ENCODE measurements at places on chromosomes 2 and 18.

GRCh38 chr18:67468038-67468437, 48.5 kb downstream of the DSEL start:
- no peak for DNase-seq

DNA sequence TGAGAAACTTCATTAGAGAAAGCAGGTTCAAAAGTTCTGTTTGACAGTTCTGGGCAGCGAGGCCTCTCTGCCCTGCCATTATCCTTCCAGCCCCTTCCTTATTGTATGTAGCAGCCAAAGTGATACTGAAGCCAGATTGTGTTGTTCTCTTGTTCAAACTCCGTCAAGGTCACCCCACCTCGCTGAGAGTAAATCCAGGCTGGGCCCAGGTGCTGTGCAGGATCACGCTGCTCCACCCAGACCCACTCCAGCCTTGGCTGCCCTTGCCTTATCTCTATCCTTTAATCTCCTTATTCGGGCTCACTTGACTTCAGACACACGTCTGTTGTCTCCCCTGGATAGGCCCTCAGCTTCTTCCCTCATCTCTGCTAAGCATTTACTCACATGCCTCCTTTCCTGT, 196.1 kb downstream of the CPS1 start:
- no peak for DNase-seq

DNA sequence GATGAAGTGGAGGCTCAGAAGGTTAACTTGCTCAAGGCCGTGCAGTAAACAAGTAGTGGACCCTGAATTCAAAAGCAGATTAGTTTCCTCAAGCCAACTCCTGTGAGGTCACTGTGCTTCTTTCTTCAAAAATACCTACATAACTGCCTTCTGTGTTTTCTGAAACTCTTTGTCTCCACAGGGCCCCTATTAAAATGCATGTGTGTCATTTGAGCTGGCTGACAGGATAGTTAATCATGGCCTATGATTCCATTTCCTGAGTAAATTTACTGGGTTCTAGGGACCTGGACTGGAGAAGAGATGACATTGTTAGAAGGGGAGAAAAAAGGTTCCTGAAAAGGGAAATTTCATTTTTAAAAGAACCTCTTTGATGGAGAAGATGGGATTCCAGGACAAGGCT, 12.9 kb upstream of the DTNA start:
- no peak for DNase-seq

DNA sequence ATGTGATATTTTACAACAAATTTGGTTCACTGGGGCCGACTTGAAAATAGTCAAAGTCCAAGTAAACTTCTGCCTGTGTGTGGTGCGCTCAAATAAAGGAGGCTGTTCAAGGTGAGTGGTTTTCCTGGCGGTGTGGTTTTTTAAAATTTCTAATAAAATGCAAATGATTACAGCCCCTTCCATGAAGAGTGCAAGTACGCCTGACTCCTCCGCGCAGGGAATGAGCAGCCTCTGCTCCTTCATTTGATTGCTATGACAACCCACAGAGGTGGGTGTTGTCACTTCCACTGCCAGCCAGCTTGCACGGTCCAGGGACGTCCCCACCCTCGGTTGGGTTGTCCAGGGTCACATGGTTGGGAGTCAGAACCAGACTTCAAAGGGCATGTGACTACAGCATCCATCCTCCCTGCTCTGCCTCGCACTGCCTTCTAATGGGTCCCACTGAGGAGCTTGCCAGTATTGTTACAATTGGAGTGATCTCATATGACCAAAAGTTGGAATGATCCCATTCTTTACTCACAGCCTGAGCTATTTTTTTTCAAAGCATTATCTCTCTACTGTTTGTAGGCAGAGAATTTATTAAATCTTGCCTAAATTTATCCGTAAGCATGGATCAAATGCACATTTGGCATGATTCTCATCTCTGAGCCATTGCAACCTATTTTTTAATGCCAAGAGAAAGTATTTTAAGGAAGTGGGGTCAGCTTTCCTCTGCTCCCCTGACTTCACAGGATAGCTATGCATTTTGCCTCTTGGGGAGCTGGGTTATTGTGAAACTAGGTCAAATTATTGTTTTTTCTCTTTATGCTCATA, 121.3 kb downstream of the AGAP1 start:
- peak; percentile 79 for DNase-seq

DNA sequence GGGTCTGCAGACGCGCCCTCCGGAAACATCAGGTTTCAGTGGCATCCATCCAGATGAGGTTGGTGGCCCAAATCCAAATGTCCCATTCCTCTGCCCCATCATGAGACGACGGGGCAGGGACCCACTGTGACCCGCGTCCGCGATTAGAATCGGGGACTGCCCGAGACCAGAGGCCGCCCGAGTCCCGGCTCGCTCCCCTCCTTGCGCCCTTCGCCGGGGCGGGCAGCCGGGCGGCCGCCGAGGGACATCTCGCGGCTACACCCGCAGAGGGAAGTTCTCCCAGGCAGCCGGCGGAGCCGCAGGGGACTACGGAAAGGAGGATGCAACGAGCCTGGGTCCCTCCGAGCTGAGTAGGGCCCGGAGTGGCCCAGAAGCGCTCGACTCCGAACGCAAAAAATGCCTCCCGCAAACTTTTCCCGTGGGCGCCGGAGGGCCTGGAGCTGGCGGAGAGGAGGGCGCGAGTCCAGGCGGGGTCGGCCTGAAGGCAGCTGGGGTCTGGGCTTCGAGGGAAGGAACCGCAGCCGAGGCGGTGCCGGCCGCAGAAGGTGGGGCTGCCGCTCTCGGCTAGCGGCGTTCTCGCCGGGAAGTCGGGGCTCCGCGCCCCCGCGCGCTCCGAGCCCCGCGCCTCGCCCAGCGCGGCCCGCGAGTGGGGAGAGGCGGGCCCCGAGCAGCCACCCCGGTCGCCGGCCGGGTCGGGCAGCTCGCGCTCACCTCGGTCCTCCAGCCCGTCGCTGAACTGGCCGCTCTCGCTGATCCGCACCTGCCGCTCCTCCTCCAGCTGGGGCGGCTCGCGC, 580 bp downstream of the TMEM163 start:
- DNase-seq, result no peak

- no peak for DNase-seq
These were observed 361.6 kb upstream of the VRK2 start for GRCh38 chr2:57685032-57685431.

DNA sequence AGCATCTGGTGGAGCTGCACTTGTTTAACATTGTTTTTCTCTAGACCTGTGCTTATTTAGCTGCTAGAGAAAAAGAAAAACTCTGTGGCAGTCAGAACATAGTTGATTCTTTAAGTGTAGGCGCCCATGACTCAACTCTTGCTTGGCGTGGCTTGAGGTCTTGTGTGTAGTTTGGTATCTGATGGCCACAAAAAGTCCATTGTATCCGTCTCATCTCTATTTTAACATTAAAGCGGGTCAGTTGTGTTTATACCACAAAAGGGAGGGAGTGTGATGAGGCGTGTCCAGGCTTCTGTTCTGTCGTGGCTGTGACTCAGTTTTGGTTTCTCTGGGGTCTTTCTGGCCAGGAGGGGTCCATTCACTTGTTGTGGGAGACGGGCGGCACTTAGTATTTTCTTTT, 24.2 kb upstream of the UGT1A8 start:
- no peak for DNase-seq

DNA sequence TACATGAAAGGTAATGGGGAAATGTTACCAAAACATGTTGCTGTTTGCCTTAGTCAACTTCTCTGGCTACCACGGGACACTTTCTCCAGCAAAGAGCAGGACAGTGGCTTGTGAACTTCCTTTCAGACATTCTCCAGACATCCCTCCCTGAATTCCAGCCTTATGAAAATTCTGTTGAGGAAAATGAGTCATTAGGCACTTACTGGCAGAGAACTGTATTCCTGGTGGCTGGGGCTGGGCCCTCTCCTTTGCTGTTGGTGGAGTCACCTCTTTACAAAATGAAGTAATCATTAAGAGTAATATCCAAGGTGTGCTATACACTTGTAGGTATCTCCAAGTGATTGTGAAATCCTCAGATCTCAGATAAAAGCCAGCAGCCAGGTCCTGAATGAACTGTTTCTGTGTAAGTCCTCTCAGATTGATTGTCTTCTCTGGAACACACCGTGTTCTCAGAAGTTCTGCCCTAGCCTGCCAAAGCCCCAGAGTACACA, 1.3 kb upstream of the FAP start:
- no peak for DNase-seq

DNA sequence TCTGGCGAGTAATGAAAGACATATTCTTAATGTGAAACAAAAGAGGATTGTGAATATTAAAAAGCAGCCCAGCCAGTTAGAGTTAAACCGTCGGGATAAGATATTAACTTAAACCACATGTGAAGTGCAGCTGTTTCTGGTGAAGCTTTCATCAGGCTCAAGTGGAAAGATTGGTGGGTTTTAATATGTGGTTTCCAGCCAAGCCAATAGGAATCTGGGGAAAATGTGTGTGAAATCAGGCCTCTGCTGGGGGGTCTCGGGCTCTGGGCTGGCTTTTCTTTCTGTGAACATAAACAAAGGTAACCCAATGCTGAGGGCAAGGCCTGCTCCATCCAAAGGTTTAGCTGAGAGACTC, 279.6 kb downstream of the SLC4A3 start:
- DNase-seq, result no peak

GRCh38 chr2:49224426-49225010, 70.2 kb upstream of the FSHR start:
- no peak for DNase-seq

DNA sequence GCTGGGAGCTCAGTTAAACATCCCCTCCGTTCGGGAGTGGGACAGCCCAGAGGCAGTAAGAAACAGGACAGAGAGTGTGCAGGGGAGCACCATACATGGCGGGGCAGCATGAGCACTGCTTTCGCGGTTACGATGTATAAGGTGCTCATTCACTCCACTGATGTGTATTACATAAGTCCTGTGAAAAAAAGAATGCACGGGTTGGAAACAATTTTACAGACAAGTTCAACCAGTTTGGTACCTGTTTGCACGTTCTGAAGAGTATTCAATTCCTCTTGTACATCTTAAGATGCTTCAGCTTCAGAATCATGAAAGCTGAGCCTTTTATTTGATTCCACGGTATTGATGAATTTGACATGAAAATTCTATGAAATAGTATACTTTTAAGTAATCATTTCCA, 97.8 kb upstream of the NETO1 start:
- no peak for DNase-seq

DNA sequence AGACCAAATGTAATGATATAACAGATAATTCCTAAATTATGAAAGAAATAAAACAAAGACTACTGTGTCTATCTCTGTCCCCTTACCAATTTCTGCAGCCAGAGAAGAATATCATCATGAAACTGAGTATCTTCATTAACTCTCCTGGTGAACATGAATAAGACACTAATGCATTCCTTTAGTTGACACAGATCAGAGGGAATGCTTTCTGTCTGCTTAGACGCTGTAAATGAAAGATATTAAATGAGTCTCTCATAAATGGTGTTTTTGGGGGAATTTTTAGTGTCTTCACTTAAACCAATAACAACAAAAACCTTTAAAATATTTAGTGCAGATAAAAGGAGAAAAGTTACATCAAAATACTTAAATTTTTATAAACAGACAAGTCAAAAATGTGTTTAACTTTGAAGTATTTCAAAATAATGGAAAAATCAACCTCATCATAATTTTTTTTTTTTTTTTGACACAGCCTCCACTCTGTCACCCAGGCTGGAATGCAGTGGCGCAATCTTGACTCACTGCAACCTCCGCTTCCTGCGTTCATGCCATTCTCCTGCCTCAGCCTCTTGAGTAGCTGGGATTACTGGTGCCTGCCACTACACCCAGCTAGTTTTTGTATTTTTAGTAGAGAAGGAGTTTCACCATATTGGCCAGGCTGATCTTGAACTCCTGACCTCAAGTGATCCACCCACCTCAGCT, 16.0 kb downstream of the EPG5 start:
- DNase-seq, result no peak

GRCh38 chr2:239758279-239758877, 266.8 kb downstream of the NDUFA10 start:
- DNase-seq, result no peak

GRCh38 chr2:188720811-188721605, 253.2 kb upstream of the COL3A1 start:
- no peak for DNase-seq

- DNase-seq, result no peak
These were observed 834 bp downstream of the PDCL3 start for GRCh38 chr2:100563407-100564247.

GRCh38 chr2:74261204-74261864, 62.9 kb downstream of the MTHFD2 start:
- DNase-seq, result no peak

GRCh38 chr2:150997702-150998440, 263.8 kb downstream of the RBM43 start:
- DNase-seq, result no peak

DNA sequence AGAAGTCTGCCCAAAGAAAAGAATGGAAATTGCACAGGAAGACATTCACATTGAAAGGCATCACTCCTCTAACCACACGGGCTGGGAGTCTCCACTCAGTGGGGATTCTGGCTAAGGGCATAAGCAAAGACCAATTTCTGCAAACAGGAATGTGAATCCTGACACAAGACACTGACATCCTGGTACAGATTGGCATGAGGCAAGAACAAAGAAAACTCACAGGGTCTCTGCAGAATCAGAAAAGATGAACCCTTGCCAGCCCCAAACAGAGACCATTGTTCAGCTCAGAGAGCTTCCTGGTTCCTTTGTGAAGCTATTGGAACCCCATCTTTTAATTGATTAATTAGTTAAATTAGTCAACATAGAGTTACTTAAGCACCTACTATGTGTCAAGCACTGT, 82.3 kb downstream of the UPP2 start:
- no peak for DNase-seq

DNA sequence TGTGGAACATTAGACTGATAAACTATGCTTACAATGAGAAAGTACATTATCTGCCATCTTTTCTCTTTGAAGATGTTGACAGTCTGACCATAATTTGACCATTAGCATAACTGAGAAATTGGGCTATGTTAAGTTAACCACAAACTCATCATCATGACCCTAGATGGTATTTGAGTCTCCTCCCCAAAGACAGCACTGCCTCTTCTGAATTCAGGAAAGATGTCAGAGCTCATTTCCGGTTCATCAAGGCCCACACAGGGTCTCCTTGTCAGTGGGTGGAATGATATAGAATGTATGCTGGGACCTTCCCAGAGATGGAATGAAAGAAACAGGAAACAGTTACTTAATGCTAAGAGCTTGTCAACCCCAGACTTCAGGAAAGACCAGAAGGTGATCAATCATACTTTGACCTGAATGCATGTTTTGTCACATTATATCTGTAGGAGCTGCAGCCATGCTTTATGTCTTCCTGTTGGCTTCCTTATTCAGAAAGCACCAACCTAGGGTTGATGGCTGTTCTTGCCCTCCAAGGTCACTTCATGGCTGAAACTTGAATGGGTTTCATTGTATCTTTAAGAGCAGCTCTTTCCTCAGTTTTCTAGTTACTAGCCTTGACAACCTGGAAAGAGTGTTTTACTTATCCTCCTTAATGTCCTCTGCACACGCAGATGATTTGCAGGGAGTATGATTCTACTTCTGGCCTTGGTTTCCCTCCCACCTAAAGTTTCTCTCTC, 99.1 kb upstream of the NEUROD1 start:
- no peak for DNase-seq

GRCh38 chr2:219648176-219648575, 20.7 kb downstream of the SLC4A3 start:
- DNase-seq, result no peak

- no peak for DNase-seq
These were observed 235.3 kb upstream of the TANK start for GRCh38 chr2:160924936-160925353.

- no peak for DNase-seq
These were observed 1.7 kb downstream of the LYPD1 start for GRCh38 chr2:132668189-132668823.

GRCh38 chr2:170887896-170888295, 41.2 kb upstream of the GORASP2 start:
- no peak for DNase-seq

- DNase-seq, result no peak
These were observed 16.3 kb downstream of the CAPG start for GRCh38 chr2:85393836-85394235.

Measured in amygdala (tissue), 56 donors.